DMS 273 treated with DMSO at 0.1 percent for 48 hours (cell line): ENCODE measurements at places on chromosomes 1 and 21.

DNA sequence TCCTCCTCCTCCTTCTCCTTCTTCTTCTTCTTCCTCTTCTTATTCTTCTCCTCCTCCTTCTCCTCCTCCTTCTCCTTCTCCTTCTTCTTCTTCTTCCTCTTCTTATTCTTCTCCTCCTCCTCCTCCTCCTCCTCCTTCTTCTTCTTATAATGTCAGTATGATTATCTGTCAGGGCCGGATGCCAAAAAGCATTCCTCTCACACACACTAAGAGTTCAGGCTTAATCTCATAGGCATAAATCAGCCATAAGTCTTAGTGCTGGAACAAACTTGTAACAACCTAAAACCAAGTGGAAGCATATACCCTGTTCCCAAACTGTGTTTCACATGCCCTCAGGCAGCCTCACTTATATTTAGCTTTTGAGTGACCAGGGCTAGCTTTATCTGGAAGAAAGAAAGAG, 240.3 kb downstream of the LMX1A start:
- no peak for DNase-seq

GRCh38 chr1:235632506-235633401, 16.8 kb downstream of the GNG4 start:
- DNase-seq = no peak

DNA sequence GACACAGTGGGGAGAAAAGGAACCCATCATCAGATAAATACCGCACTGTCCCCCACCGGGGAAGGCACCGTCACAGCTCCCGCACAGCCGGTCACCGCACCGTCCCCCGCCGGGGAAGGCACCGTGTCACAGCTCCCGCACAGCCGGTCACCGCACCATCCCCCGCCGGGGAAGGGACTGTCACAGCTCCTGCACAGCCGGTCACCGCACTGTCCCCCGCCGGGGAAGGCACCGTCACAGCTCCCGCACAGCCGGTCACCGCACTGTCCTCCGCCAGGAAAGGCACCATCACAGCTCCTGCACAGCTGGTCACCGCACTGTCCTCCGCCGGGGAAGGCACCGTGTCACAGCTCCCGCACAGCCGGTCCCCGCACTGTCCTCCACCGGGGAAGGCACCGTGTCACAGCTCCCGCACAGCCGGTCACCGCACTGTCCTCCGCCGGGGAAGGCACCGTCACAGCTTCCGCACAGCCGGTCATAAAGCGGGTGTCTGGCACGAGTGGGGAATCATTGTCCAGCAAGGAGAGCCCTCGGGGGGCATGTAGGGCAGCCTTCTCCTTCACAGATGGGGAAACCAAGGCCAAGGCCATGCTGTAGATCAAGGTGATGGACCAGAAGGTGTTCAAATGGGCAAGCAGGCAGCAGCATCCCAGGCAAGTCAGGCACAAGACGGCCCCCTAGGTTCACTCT, 280.1 kb downstream of the NPHP4 start:
- DNase-seq = no peak

DNA sequence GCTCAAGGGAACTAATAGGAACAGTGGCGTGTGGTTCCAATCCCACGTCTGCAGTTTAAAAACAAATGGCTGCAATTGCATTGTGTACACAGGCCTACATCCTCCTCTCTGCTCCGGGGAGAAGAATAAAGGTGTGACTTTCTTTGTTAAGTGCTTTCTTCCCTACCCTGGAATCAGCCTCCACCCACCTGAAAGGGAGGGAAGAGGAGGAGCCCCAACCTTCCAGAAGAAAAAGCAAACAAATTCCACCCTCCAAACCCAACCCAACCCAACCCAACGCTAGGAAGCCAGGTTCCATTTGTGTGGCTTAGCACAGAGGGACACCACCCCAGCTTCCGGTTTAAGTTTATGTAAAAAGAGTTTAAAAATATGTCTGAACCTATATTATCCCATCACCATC, 11.8 kb upstream of the BACE2 start:
- DNase-seq = no peak

GRCh38 chr1:192747943-192748342, 60.9 kb upstream of the RGS2 start:
- no peak for DNase-seq
